Fibroblast of the aortic adventitia (primary cell): ENCODE measurements at places on chromosomes 2 and 18. TPM values are rescaled to one million over a fixed set of nuclear protein-coding genes. Genes with fewer than 3 reads are reported as not detected.

ROCK2 gene
- total RNA-seq: 65.3 and 92.9 TPM in 2 replicates

DNA sequence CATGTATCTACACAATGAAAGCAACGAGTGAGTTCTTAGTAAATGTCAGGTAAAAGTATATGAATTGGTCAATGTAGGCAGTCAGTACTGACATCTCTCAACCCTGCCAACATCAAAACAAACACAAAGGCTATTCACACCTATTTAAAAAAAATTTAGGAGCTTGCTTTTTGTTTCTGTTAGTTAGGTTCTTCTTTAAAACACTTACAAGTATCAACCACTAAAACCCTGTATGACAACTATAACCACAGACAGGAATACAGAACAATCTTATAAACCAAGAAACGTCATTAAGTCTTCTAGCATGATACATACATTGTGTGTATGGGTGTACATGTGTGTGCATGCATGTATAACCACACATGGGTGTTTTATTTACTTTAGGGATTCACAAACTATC, 131.0 kb downstream of the TCF4 start:
- DNase-seq: no peak

B3GNT2 gene
- 14.1 and 14.2 TPM in 2 replicates for total RNA-seq

NUP35 gene
- total RNA-seq: 4.4 and 22.3 TPM in 2 replicates

DNA sequence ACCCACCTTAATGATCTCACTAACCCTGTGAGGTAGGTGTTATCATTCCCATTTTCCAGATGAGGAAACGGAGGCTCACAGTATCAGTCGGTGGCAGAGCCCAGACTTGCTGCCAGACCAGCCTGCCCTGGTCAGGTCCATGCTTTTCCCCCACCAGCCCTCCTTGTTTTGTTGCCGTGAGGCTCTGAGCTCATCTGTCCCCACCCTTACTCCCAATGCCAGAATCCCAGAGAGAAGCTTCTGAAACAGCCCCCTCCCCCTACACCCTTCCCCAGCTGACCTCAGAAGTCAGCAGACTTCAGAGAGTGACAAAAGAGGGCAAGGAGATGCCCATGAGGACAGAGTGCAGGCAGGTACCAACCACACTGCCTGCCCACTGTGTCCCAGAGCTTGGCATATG, 20.8 kb upstream of the TNS1 start:
- no peak for DNase-seq

- no peak for DNase-seq
These were observed 127.4 kb upstream of the CYP26B1 start for GRCh38 chr2:72275084-72275483.

RTP5 gene
- total RNA-seq: not detected in 2 replicates
